ENCODE measurements at places on chromosomes 2 and 18.

GRCh38 chr2:142330458-142330857, 199.6 kb upstream of the LRP1B start:
- DNase-seq: no peak

DNA sequence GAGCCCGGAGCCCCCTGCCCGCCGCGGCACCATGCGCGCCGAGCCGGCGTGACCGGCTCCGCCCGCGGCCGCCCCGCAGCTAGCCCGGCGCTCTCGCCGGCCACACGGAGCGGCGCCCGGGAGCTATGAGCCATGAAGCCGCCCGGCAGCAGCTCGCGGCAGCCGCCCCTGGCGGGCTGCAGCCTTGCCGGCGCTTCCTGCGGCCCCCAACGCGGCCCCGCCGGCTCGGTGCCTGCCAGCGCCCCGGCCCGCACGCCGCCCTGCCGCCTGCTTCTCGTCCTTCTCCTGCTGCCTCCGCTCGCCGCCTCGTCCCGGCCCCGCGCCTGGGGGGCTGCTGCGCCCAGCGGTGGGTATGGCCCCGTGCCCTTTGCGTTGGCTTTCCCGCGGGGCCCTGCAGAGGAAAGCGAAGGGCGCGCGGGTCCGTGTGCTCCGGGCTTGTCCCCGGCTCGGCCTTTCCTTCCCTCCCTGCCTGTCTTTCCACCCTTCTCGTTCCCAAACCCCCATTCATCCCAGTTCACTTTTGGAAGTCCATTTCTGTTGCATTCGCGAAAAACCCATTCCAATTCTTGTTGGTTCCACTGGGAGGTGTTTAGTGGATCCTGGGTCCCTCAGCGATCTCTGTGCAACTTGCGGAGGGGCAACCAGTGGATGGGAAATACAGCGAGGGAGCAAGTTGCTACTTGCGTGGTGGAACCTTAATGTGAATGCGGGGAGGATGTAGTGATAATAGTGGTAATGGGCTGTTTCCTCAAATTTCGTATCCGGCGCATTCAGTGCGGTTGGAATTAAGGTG, 599 bp downstream of the ADAM23 start:
- DNase-seq: peak; percentile 54

DNA sequence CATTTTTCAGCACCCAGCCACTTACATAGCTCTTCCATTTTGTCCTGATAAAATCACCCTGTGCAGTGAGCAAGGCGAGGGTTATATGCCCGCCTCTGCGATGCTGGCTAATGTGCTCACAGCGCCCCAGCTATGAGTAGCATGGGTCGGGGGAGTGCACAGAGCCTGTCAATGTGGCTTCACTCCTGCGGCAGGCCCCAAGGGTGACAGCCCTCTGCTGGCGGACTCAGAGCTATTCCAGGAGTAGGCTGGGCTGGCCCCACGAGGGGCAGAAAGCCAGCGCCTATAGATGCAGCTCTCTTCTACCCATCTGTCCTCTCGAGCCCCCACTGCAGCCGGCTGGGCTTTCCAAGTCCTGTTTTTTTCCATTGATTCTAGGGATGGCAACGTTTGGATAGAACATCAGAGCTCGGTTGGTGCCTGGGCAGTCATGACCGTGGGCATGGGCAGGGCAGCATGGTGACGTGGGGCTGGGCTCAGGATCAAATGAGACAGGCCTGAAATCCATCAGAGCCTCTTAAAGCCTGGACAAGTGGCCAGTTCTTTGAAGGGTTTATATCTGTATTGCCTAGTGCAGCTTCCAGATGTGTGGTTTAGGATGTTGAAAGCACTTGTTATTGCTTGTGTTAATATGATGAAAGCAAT, 134.7 kb downstream of the MCFD2 start:
- no peak for DNase-seq

- DNase-seq: no peak
These were observed 287.4 kb downstream of the PID1 start for GRCh38 chr2:228983700-228984099.

DNA sequence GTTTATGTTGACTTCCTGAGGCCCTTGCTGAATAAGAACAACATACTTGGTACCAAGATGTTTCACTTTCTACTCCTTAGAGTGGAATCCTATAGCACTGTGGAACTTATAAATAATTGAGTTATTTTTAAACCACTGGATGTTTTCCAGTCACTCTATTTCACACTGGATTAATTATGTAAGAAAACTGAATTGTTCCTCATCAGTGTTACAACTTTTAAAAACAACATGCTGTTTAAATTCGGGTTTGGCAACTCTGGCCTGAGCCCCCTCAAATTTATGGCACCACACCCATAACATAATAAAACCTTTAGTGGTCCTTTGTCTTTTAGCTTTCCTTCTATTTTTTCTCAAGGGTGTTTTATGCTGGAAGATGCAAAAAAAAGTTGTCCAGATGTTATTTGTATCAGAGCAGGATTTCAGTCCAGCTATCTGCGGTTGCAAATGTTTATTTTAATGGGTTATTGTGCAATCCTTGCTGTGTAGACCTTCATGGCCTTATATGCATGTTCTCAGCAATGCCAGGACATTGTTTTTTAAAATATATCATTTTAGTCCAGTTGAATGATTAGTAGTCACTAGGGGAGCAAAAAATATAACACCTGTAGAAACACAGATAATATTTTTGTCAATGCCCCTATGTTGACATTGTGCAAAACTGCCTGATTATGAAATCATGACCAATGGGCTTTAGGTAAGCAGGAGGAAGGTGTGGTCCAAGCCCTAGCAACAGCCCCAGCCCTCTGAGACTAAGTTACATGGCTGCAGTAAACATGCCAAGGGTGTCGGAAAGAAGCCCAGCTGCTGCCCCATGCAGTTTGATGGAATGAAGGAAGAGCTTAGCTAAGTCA, 638.0 kb upstream of the ZEB2 start:
- peak; percentile 95 for DNase-seq

DNA sequence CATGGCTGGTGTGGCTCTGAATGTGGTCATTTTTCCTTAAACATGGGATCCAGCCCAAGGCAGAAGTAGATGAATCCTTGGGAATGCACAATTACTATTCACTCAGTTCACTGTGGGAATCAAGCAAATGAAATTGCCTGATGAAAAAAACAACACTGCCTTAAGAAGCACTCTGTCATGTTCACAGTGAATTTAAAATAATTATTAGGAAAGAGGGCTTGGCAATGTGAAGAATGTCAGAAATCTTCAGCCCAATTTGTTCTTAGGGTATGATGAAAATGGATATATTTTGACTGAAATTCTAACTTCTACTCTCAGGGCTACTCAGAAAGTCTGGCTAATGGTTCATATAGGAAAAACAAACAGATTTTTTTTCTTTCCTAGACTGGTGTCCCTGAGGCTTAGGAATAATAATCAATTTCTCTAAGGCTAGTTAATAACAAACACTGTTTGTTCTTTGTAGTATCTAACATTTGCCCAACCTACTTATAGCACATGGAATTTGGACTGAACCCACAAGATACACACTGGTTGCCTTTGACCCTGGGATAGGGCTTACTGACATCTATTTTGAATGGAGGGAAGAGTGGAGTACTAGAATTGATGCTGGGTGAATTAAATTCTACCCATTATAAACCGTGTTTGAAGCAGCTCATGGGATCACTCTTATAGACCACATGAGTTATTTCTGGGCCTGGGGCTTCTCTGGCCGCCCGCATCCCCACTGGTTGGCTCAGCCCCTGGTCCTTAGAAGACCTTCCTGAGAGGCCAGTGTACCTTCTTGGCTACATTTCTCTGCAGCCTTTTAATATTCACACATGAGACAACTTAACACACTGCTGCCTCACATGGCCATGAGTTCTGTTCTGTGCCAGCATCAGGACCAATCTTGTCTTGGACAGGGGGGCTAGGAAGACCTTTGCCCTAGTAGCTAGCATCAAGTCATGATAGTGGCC, 8.3 kb upstream of the MRPL33 start:
- DNase-seq: no peak

DNA sequence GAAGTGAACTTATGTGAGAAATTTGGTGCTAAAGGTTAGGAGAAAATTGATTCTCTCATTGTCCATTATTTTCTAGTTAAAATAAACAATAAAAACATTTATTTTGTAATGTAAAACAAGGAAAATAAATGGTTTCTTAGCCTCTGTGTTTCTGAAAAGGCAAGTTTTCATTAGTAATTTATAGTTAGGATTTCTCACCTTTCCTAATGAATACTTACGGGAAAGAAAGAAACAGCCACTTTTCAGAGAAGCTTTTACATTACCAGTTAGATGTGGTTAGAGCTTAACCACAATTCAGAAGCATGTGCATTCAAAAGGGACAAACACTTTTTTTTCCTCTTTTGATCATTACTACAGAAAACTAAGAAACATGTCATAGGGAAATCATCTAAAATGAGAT, 18.8 kb downstream of the NEMP2 start:
- no peak for DNase-seq

GRCh38 chr18:22314420-22314819, 103.3 kb downstream of the CTAGE1 start:
- DNase-seq: no peak

DNA sequence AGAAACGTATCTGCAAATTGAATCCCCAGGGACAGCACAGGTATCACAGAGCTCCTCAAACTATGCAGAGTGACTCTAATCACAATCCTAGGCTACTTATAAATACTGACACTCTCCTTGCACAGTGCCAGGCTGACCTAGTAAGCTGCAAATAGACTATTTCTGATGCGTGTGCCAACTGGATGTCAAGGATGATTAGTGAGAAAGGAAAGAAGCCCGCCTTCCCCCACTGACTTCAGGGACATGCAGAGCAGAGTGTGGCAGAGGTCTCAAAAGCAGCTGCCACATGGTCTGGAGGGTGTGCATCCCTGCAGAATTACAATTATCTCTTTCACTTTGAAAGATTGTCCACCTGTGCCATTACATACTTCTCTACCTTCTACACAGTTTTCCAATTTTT, 235.6 kb downstream of the CPS1 start:
- peak; percentile 13 for DNase-seq

DNA sequence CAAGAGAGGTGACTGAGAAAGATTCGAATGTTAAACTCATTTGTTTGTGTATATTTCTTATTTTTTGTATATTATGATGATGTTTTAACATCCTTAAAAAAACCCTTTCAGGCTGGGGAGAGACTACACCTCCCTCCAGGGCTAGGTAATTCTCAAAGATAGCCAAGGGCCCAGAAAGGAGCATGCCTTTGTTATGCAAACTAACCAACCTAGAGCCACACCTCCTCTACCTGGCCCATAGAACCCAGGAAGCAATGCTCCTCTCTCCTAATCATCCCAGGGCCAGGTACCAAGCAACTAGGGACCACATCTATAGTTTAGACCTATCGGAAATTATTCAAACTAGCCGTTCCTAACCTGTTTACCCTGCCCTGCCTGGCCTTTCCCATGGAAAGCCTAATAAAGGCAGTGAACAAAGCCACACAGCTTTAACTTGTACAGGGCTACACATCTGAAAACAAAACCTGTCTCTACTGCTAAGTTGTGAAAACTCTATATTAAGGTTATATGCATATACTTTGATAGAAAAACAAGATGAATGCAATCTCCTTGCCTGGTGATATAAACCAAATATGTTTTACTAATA, 79.7 kb downstream of the COLEC12 start:
- no peak for DNase-seq

GRCh38 chr18:52701219-52701935, 361.4 kb downstream of the DCC start:
- DNase-seq: no peak

GRCh38 chr2:156935616-156936015, 321.9 kb upstream of the GALNT5 start:
- peak; percentile 26 for DNase-seq

DNA sequence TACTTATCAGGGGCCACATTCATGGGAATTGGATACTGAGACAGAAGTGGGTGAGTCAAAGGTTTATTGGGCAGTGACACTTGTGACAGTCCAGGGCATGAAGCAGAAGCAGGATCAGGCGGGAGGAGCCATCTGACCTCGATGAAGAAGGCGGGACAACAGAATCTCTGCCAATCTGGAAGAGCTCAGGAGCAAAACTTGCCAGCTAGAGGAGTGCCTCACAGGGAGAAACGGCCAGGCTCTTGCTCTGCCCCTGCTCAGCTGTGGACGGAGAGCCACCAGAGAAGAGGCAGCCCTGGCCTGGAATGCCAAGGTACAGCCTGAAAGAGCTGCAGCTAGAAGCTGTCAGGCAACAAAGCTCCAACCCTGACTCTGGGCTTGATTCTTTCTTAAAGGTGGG, 16.9 kb downstream of the DAW1 start:
- no peak for DNase-seq

GRCh38 chr2:172510088-172510487, 45.8 kb upstream of the PDK1 start:
- DNase-seq: no peak

- no peak for DNase-seq
These were observed 245.7 kb downstream of the LOXHD1 start for GRCh38 chr18:46411191-46411828.

GRCh38 chr2:24912986-24913385, 7.1 kb downstream of the ADCY3 start:
- no peak for DNase-seq

DNA sequence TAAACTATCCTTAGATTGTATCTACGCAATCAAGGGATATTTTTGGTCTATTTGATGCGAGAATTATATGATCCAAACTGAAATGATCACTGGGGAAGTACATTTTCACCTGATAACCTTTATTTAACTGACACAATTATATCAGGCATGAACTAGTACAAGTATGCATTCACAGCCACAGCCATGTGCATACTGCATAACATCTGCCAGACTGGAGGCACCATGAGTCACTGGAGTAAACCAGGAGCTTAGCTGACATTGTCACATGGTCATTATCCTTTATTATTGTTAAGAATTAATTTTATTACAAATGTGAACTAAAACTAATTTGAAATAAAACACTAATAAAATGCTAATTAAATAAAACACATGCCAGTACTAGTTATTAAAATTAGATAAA, 1127.1 kb downstream of the DPP10 start:
- DNase-seq: no peak

GRCh38 chr2:127621981-127622431, 23.9 kb upstream of the GPR17 start:
- no peak for DNase-seq

GRCh38 chr2:142380372-142380771, 249.6 kb upstream of the LRP1B start:
- no peak for DNase-seq

DNA sequence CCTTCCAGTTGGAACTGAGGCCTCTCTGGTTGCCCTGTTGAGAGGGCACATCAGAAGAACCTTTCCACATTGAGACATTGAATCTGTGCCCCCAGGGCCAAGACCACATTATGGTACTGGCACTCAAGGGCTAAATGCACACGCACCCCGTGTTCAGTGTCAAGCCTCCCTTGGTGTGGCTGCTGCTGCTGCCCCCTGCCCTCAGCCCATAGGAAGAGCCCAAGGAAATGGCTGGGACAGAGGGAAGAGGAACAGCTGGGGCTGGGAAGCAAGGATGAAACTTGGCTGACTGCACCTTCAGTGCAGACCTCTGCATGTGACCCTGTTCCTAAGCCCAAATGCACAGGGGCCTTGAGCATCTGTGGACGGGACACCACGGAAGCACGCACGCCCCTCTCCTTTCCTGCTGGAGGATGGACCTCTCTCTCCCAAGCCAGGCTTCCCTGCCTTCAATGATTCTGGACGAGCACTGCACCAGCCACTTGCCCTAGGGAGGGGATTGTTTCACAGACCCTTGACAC, 40.2 kb downstream of the NIFK start:
- no peak for DNase-seq
